ENCODE measurements at places on chromosomes 12 and 14.

GRCh38 chr12:30095511-30095910, 311.8 kb upstream of the TMTC1 start:
- DNase-seq: peak; percentile 7

DNA sequence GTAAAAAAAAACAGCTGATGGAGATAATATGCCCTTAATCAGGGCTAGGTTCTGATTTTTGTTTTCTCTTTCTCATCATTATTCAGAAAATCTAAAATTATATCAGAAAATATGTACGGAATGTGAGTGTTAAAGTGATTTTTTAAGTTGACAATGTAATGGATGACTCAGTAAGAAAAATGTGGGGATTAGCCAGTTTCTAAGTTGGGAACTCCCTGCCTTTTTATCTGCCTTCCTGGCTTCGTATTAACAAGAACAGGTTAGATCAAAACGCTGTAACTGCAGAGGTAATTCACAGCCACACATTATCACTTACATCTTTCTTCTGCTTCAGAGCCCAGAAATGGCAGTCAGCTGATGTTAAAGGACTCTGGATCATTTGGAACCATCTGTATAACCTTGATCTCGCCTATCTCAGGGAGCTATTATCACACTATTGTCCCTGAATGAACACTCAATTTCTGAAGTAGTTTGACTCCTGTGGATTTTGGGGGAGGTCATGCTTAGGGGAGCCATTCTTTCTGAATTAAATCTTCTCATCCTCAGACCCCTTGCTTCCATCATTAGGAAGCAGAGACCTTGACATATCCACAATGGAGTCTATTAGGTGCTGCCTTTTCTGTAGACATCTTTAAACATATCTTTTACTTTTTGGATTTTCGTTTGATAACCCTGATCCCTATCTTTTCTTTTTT, 135.7 kb upstream of the SLC16A7 start:
- peak; percentile 61 for DNase-seq

- no peak for DNase-seq
Measured at GRCh38 chr14:94555991-94556390, 5.3 kb upstream of the SERPINA4 start.

- no peak for DNase-seq
Measured at GRCh38 chr14:90053044-90053443, 8.8 kb upstream of the KCNK13 start.

- DNase-seq: no peak
Measured at GRCh38 chr14:42241101-42241500, 634.4 kb downstream of the LRFN5 start.

DNA sequence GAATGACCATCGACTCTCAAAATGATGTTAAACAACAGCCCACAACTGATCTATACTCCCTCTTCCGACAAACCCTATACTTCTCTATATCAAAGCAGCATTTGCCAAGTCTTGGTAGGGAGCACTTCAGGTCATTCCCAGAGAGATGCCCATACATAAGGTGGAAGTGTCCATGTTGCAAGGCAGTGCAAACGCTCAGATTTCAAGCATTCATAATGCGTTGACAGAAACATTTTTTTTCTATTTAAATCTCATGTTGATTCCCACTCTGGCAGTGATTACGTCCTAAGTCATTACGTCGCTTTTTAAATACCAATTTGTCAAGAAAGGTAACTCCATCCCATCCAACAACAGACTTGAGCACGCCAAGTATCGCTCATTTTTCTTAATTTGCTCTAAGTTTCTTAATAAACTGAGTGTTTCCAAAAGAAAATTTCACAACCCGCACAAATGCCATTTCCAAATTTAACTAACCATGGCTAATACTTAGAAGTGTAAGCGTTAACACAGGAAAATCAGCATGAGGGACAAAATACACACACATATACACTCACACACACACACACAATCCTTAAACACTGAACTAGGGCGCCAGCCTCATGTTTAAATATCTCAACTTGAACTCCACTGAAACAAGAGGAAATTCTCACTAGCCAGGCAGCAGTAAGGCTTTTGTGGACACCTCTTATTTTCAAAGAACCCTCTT, 1.1 kb downstream of the GXYLT1 start:
- DNase-seq: peak; percentile 48

- no peak for DNase-seq
Measured at GRCh38 chr12:32587581-32588495, 91.3 kb upstream of the DNM1L start.

- no peak for DNase-seq
Measured at GRCh38 chr12:7856516-7856915, 16.2 kb downstream of the SLC2A14 start.

GRCh38 chr14:20516921-20517320, 11.6 kb downstream of the RNASE10 start:
- DNase-seq: peak; percentile 23

GRCh38 chr14:31937730-31938346, 139.3 kb upstream of the ARHGAP5 start:
- DNase-seq: peak; percentile 49

- no peak for DNase-seq
Measured at GRCh38 chr14:102164241-102164641, 24.5 kb downstream of the WDR20 start.

- DNase-seq: no peak
Measured at GRCh38 chr14:102867826-102868580, 54.5 kb upstream of the AMN start.

DNA sequence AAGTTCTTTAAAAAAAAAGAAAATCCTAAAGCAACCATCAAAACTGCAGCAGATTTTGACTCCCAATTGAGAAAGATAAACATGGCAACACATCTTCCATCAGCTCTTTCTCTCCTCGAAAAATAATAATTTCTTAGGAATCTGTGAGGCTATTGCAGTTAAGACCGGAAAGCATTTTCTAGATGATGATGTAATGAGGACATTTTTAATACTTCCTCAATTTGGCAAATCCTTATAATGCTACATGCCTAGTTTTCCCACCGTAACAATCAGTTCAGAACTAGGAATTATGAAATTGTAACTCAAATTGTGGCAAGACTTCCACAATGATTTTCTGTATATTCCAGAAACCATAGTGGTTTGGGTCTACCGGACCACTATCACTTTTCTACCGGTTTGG, 180.9 kb upstream of the PDE3A start:
- DNase-seq: no peak
